ENCODE measurements at places on chromosomes 6 and 20.

DNA sequence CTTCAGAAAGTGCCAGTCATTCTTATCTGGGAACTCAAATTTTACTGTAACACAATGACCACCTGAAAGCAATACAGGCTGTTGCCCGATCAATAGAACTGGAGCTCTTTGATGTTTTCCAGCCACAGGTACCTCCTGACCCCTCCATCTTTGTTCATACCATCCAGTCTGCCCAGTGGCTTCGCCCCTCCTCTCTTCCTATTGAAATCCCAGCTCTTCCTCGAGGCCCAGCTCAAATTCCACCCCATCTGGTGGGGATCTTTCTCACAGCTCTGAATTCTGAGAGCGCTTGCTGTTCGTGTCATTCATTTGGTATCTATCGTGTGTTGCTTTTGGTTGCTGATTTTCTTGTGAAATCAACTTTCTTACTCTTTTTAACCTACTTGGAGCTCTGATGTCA is 87.9 kb upstream of the CNKSR3 start:
- DNase-seq: no peak

DNA sequence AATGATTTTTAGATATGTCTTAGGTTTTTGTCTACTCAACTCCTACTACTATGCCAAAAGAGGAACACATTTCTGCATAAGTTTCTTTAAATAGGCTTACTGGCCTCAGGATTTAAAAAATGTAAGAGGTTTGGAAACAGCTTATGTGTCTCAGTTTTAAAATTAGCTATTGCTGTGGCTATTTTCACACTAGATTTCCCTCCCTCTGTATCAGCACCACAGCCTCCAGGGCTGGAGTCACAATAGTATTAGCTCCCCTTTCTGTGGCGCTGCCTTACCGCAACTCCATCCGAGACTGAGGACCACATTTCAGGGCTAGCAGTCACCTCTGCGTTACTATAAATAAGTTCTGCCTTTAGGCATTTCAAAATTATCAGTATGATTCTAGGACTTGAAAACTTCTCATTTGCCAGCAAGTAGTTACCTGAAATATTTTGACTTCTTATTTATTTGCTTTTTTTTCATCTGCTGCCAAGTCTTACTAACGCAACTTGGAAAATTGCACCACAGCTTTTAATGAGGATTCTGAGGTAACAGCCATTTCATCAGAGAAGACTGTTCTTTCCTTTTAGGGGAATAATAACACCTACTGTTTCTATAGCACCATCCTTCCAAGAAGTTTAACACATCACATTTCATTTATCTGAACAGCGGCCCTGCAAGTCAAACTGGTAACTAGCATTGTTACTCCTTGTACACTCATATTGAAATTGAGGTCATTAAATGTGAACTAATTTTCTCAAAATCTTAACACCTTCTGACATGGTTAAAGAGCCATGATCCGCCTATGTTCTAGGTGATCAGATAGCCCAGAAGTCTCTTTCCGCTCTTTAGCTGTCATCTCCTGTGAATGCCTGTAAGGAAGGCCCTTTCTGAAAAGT is 105.9 kb downstream of the GJA10 start:
- DNase-seq: no peak

GRCh38 chr6:131688286-131688685 is 12.9 kb downstream of the OR2A4 start:
- no peak for DNase-seq

GRCh38 chr6:36809941-36810803 is 29.1 kb downstream of the CPNE5 start:
- DNase-seq: no peak

- peak; percentile 69 for DNase-seq
Observed at GRCh38 chr6:105204331-105204730, 24.5 kb upstream of the POPDC3 start.

- no peak for DNase-seq
Observed at GRCh38 chr6:16760516-16761470, at the start of gene ATXN1. Gene ATXN1, minus strand, starts transcription at chr6:16761460.

DNA sequence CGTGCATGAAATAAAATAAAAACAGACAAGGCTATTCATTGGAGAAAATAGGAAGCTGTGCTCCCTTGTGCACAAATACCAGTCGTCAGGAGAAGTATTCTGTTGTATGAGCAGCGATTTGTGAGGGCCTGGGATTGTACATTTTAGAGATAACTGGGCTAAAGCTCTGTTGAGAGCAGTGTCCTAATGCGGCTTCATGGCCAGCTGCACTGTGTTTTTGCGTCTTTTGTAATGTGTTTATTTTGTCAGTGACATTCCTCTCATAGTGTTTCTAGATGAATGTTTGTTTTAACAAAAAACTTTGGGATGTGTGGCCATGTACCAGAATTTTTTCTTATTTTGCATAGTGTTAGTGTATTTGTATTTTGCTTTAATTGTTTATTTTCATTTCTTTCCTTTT is 14.8 kb downstream of the ERMARD start:
- peak; percentile 41 for DNase-seq

GRCh38 chr20:37366743-37367142 is 20.8 kb downstream of the SRC start:
- no peak for DNase-seq

GRCh38 chr6:48817333-48818051 is 645.6 kb downstream of the MMUT start:
- DNase-seq: peak; percentile 15

GRCh38 chr6:36364669-36365479 is 22.6 kb downstream of the ETV7 start:
- DNase-seq: no peak

DNA sequence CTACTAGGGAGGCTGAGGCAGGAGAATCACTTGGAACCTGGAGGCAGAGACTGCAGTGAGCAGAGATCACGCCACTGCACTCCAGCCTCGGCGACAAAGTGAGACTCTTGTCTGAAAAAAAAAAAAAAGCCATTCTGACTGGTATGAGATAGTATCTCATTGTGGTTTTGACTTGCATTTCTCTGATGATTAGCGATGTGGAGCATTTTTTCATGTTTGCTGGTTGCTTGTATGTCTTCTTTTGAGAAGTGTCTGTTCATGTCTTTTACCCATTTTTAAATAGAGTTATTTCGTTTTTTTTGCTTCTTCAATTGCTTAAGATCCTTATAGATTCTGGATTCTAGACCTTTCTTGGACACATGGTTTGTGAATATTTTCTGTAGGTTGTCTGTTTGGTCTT is 103.5 kb upstream of the SIM1 start:
- DNase-seq: no peak

- DNase-seq: no peak
Observed at GRCh38 chr20:23636908-23637281, 860 bp downstream of the CST3 start.

GRCh38 chr6:25275436-25275835 is 3.7 kb upstream of the CARMIL1 start:
- no peak for DNase-seq

DNA sequence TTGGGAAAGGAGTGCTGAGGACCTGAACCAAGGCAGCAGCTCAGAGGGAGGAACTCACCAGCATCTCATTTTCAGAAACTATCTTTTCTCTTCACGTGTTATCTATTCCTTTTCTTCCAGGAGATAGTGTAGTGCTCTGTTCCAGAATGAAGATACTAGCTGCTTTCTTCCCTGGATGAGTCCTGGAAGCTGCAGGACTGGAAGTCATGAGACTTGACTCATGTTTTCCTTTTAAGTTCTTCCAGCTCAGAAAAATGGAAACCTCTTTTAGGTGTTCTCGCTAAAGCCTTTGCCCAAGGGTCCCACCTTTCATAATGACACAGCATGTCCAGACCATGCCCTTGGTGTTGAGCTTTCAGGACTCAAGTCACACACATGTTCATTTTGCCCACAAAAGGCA is 106.7 kb downstream of the UNC5CL start:
- DNase-seq: no peak

DNA sequence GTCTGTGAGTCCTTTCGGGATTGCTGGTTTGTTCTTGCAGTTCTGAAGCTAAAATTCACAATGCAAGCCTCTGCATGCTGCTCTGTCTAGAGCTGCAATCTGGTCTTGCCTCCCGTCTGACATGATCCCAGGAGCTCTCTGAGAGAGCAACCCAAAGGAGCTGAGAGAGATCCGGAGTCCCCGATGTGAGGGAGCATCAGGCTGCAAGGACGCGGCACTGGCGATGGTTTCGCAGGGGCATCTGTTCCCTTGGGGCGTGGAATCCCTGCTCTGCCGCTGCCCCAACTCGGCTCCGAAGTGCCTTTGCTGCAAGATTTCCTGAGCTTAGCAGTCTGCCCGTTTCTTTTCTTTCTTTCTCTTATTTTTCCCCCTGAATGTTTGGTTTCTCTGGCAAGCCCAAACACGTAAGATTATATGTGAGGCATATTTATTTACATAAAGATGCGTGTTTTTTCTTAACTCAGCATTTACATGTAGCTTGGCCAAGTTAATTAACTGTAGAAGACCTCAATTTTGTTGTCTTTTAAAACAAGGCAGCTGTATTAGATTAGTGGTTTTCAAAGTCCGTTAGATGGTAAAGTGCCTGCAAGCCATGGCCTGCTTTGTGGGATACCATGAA is 873.0 kb downstream of the KIF16B start:
- no peak for DNase-seq

GRCh38 chr6:143236151-143236798 is 175.6 kb downstream of the AIG1 start:
- DNase-seq: peak; percentile 51

GRCh38 chr6:21953831-21954801 is 342.7 kb downstream of the PRL start:
- DNase-seq: peak; percentile 63

- peak; percentile 60 for DNase-seq
Observed at GRCh38 chr6:45555981-45556771, 178.4 kb upstream of the SUPT3H start.

- DNase-seq: no peak
Observed at GRCh38 chr6:64812138-64812537, 894.9 kb downstream of the EYS start.

DNA sequence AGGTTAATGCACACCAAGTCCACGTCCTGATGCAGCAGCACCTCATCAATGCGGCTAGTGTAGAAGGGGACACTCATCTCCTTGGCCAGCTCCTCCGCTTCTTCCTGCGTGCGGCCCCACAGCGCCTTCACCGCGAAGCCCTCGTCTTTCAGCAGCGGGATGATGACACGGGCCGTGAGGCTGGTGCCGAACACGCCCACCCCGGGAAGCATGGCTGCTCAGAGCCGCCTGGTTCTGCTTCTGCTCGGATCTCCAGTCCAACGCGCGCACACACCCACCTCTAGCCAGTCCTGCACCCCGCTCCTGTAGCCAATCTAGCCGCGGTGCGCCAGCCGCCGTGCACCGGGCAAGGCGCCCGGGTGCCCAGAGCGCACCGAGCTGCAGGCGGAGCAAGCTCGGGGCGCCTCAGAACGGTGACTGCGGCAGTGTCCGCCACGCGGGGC is 700 bp downstream of the GFOD1 start:
- peak; percentile 67 for DNase-seq

GRCh38 chr6:66897576-66897975 is 1190.5 kb upstream of the EYS start:
- DNase-seq: peak; percentile 53

DNA sequence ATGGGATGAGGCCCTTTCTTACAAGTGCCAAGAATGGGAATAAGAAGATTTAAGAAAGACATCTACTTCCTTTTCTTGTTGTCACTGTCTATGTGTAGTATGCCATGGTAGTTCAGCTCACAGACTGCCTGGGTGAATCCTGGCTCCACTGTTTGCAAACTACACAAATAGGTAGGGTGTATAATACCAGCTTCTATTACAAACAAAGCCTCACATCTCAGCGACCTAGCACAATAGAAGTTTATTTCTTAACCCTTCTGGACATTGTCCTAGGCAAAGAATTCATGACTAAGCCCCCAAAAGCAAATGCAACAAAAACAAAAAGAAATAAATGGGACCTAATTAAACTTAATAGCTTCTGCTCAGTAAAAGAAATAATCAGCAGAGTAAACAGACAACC is 74.5 kb downstream of the LINC00237 start:
- no peak for DNase-seq

GRCh38 chr6:100185615-100186014 is 191.6 kb upstream of the MCHR2 start:
- no peak for DNase-seq

GRCh38 chr6:98574984-98575383 is 259.4 kb upstream of the POU3F2 start:
- no peak for DNase-seq

- no peak for DNase-seq
Observed at GRCh38 chr6:160203076-160203475, 55.5 kb downstream of the SLC22A2 start.

- no peak for DNase-seq
Observed at GRCh38 chr6:24933868-24934401, 1.8 kb downstream of the RIPOR2 start.

DNA sequence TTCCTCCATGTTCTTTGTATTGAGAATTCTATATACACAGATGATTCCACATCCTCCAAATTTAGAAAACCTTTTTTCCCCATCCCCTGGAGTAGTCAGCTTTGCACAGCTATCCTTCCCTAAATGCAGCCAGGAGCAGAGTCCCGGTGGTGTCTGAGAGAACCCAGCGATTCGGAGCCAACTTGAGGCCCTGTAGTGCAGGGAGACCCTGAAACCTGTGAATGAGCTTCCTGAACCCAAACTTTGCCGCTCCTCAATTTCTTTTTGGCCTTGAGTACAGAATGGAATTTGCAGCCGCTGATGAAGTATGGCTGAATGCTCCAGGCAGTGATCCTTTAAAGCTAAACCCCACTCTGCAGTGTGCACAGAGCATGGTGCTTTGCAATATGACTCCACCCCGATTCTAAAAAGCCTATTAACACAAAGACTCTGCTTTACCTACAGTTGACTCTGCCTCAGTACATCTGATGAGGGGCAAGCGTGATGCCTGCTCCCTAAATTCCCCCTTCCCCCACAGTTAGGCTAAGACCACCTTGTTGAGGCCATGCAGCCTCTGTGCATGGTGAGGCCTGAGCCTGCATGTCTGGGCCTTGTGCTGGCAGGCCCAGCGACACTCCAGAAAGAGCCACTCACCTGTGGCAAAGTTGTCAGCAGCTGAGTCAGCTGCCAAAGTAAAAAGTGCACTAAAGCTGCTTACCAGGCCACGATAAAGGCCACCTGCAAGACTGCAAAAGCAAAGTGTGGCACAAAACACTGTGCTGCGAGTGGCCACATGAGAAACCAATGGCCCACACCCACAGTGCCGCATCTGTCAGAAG is 82.1 kb downstream of the PLEKHG1 start:
- DNase-seq: no peak

- no peak for DNase-seq
Observed at GRCh38 chr6:158572653-158573541, 13.0 kb downstream of the TMEM181 start.

DNA sequence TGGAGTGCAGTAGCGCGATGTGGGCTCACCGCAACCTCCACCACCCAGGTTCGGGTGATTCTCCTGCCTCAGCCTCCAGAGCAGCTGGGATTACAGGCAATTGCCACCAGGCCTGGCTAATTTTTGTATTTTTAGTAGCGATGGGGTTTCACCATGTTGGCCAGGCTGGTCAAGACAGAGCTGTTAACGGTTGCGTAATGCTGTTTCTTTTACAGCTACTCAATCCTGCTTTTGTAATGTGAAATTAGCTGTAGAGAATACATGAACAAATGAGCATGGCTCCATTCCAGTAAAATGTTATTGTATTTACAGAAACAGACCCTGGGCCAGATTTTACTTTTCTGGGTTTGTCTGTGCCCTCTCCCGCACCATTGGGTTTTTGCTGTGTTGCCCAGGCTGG is 1.9 kb downstream of the PNLDC1 start:
- no peak for DNase-seq

- no peak for DNase-seq
Observed at GRCh38 chr20:1588533-1589460, 31.0 kb downstream of the SIRPB1 start.

GRCh38 chr6:90326404-90327057 is 29.9 kb upstream of the BACH2 start:
- DNase-seq: no peak

- DNase-seq: peak; percentile 84
Observed at GRCh38 chr6:54291146-54291545, 17.1 kb upstream of the TINAG start.

- no peak for DNase-seq
Observed at GRCh38 chr6:52846002-52846401, 5.4 kb upstream of the GSTA5 start.

Measured in astrocyte of the spinal cord (primary cell).